Stimulated activated CD4-positive, alpha-beta T cell treated with anti-CD3 and anti-CD28 coated beads, Interleukin-15, amount 100 ng/mL, for 1 hour (primary cell): ENCODE measurements at places on chromosomes 2 and 18.

GRCh38 chr2:157262248-157262647 lies 4.7 kb downstream of the GALNT5 start:
- no peak for DNase-seq

DNA sequence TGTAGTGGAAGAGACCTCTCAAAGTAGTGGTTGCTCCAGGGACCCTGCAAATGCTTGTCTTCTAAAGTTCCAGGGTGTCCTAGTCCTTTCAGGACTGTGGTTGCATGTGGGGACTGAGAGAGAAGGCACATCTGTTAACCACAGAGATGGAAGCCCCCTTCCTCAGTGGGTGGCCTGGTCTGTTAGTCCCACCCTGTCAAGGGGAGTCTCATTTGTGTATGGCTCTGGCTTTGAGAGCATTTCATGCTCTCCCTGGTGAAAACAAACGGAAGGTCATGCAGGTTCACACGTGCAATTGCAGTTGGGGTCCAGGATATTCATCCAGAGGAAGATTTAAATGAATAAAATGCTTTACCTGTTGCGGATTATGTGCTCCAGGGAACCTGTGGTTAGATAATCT lies 219.6 kb downstream of the PRKCE start:
- no peak for DNase-seq

DNA sequence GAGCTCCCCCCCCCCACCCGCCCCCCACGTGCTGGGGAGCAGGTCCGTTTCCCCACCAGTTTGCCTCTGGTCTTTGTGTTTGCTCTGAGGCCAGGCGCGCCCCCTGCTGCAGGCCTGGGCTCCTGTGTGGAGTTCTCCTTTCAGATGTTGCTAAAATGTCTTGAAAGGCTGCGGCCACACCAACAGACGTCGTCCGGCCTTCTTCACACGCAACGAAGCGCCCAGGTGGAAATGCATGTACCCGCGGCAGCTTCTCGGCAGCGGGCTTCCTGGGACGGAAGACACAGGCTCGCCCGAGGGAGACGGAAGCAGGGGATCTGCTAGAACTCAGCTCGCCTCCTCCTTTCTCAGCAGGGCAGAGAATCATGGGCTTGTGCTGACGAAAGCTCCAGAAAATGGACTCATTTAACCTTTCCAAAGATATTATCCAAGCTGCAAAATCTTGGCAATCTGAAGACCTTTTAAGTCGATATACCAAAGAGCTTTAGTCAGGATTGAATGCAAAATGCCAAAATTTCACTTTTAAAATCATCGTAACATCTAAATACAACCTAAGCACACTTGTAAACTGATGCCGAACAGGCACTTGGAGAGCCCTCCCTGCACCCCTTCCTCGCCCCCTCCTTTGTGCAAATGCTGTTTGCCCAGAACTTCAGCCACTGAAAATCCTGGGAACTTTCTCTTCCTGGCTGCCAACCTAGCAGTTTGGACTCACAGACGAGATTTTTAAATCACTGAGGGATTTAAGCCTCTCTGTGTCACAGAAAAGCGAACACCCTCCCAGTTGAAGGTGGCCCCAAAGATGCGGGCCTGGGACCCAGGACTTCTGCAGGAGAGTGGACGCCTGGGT lies 125.5 kb upstream of the ZNF516 start:
- DNase-seq = no peak

DNA sequence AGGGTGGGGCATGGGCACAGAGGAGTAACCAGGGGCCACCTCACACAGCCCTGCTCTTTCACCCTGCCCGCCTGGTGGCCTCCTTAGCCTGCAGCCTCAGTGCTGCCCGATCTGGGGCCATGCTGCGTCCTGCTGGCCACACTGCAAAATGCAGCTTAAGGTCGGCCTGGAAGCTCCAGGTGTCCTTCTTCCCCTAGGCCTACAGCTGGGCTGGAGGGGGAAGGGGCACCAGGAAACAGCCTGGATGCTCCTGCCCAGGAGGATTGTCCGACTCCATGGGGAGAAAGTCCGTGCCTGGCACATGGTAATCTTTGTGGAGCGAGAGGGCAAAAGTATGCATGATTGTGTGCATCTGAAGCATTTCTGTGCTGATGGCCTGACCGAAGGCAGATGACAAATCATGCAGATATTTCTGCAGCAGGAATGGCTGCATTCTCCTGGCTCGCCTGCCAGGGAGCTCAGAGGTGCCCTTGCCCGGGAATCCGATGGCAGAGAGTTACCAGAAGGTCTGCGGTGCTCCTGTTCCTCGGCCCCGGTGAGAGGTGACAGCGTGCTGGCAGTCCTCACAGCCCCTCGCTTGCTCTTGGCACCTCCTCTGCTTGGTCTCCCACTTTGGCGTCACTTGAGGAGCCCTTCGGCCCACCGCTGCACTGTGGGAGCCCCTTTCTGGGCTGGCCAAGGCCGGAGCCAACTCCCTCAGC lies 12.8 kb upstream of the ALPP start:
- no peak for DNase-seq
